Fibroblast of skin of left biceps (primary cell): ENCODE measurements at places on chromosomes 16 and 17.

- no peak for DNase-seq
Measured at GRCh38 chr17:55233840-55234239, 30.9 kb upstream of the HLF start.

GRCh38 chr16:2587891-2588565 lies 50.2 kb downstream of the PDPK1 start:
- no peak for DNase-seq

DNA sequence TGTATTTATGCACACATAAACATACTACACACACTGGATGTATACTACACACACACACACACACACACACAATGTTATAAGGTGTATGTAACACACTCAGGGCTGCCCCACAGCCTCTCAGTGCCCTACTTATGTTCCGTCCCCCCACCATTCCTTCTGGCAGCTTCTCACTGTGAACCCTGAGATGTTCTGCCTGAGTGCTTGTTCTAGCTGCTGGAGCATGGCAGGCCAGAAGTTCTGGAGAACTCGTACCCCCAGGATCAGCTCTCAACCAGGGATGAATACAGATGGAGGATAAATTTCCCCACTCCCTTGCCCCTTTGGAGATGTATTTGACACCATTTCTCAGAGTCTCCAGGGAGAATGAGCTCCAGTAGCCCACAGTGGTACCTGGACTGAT lies 76.4 kb downstream of the CDH13 start:
- no peak for DNase-seq

- DNase-seq: peak; percentile 100
Measured at GRCh38 chr17:75779250-75779986, 5.2 kb upstream of the UNK start.

DNA sequence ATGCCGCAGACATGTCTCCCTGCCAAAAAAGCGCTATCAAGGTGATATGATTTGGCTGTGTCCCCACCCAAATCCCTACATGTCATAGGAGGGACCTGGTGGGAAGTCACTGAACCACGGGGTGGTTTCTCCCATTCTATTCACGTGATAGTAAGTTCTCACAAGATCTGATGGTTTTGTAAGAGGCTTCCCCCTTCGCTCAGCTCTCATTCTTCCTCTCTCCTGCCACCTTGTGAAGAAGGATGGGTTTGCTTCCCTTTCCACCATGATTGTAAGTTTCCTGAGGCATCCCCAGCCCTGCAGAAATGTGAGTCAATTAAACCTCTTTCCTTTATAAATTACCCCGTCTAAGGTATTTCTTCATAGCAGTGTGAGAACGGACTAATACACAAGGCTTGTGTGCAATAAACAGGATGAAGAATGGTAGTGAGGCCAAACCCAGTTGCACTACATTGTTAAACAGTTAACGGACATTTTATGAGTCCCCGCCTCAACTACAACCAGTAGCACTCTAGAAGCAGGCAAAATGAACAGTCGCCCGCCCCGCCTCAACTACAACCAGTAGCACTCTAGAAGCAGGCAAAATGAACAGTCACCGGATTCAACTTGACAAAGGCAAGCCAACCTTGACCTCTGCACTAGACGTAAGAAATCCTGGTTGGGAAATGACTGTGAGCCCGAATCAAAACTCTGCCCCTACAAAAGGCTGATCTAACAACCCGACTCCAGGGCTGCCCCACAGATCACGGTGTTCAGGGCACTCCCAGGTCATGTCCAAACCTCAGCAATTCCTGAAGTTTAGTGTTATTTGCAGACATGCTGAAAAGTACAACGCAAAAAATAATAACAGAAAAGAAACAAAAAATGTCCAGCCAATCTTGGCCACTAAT lies 26.3 kb downstream of the VPS53 start:
- DNase-seq: no peak

- DNase-seq: no peak
Measured at GRCh38 chr17:45050481-45051059, 862 bp downstream of the DCAKD start.

DNA sequence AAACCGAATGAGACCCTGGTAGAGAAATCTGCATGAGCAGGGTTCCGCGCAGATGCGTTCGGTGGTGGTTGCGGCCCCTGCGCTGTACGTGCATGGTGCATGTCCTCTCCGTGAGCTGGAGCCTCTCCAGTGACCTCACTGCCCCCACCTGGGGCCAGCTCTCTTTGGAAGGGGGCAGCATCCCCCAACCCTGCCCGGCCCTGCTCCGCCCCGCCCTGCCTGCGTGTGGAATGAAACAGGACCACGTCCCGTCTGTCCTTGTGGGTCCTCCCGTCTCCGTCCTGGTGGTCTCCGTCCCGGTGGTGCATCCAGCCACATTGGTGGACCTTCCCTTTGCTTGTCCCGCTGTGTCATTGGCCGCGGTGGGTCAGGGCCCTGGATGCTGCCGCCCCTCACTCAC lies 84.9 kb downstream of the AMFR start:
- DNase-seq: no peak

DNA sequence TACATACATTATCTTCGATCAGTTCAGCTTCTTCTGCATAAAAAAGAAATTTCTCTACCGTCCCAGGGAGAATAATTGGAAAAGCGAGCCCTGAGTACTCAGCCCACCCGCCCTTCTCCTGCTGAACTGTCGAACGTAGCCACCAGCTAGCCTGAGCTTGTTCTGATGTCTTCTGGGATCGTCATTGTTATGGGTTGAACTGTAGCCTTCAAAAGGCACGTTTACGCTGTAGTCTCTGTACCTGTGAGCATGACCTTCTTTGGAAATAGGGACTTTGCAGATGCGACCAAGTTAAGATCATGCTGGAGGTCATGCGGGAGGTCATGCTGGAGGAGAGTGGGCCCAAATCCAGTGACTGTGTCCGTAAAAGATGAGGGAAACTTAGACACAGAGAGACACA lies 86.2 kb downstream of the CMIP start:
- no peak for DNase-seq

GRCh38 chr16:56450275-56450985 lies 702 bp downstream of the NUDT21 start:
- DNase-seq: no peak

- no peak for DNase-seq
Measured at GRCh38 chr16:3999479-4000325, 116.5 kb downstream of the ADCY9 start.

- no peak for DNase-seq
Measured at GRCh38 chr16:84071121-84071520, 28.5 kb upstream of the SLC38A8 start.

DNA sequence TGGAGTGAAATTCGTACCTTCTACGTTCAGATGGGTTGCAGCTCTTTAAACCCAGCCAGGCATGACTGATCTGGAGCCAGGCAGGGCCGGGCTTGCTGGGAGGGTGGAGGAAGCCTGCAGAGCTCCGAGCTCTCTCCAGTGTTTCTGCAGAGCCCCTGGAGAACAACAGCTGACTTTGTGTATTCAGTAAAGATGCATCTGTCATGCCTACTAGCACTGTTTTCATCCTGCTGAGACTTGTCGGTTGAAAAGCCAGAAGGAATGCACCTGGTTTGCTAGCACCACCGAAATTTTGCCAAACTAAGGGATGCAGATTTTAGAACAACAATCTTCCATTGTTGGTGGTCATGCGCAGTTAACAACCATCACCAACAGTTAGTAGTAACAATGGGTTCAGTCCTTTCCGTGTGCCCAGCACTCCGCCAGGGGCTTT lies 22.4 kb upstream of the SCNN1B start:
- DNase-seq: no peak

DNA sequence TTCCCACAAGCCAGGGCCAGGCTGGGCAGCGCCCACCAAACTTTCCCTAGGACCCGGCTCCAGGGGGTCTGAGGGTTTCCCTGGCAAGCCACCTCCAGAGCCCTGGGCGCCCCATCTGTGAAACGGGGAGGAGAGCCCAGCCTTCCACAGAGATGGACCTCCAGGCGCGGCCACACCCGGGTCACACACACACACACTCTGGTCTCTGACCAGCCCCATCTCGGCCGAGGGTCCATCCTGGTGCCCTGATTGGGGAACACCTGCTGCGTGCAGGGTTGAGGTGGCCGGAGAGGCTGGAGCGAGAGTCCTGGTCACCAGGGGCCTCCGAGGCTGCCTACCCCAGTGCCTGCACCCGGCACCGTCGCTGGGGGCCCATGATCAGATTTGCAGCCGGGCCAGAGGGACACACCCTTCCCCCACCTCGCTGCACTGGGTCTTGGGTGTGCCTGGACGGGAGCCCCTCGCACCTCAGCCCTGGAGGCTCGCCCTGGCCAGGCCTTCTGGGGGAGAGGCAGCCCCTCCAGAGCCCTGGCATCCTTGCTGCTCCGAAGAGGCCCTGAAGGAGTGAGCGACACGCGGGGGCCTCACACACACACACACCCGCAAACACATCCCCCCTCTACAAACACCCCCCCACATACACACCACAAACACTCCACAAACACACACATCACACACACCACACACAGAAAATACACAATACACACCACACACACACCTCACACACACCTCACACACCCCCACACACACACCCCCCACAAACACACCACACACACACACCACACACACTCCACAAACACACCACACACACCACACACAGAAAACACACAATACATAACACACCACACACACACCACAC lies 29.7 kb downstream of the SLC25A10 start:
- no peak for DNase-seq

DNA sequence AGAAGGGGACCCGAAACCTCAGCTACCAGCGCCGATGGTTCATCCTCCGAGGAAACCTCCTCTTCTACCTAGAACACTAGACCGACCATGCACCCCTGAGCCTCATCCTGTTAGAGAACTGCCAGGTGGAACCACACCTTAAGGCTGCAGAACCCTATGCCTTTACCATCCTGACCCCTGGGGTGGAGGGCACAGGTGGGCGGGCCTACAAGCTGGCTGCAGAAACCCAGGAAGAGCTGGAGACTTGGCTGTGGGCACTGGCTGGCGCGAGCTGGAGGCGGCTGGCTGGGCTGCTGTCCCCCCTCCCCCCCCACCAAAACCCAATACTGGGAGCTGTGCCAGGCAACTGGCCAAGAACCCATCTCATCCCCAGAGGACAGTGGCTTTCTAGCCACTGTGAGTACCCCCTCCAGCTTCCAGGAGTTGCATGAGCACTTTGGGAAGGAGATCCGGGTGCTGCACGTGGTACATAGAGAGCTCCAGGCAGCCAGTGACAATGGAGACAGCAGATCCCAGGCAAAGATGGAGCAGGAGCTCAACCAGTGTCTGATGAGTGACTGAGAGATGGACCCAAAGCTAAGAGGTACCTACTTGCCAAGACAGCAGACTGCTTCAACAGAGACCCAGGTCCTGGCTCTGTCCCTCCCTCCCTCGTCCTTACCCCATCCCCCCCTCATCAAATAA lies 1.4 kb upstream of the CD2BP2 start:
- no peak for DNase-seq

DNA sequence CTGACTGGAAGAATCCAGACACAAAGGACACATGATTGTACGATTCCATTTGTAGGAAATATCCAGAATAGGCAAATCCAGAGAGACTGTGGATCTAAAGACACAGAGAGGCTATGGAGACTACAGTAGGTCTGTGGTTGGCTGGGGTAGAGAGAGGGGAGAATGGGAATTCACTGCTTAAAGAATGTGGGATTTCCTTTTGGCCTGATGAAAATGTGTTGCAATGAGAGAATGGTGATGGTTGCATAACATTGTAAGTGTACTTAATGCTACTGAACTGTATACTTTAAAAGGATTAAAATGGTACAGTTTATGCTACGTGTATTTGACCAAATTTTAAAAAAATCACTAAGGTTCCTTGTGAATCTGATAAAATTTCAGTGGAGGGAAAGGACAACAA lies 62.1 kb downstream of the GPRC5B start:
- no peak for DNase-seq

DNA sequence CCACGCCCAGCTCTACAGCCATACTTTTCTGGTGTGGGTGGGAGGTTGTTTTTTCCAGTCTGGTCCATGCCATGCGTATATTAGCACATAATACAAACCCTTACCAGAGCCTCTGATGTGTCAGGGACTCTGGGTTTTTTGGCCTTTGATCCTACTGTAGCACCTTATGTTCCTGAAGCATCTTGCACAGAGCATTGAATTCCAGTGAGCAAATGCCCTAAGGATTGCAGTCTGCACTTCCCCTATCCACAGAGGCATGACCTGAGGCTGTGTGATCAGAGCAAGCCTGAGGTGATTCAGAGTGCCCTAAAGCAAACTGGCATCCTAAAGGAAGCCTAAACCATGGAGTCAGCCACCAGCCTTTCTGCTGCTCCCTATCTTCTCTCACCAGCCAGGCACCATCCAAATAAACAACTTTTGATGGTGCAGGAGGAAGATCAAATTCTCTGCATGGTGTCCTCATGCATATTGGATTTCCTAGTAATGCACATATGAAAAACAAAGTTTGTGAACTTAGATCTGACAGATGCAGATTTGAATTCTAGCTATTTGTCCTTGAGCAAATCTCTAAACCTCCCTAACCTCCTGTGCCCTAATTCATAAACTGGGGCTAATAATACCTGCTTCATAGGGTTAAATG lies 41.2 kb upstream of the HAS3 start:
- no peak for DNase-seq

- DNase-seq: peak; percentile 61
Measured at GRCh38 chr17:65742403-65743307, 181.2 kb upstream of the AXIN2 start.

DNA sequence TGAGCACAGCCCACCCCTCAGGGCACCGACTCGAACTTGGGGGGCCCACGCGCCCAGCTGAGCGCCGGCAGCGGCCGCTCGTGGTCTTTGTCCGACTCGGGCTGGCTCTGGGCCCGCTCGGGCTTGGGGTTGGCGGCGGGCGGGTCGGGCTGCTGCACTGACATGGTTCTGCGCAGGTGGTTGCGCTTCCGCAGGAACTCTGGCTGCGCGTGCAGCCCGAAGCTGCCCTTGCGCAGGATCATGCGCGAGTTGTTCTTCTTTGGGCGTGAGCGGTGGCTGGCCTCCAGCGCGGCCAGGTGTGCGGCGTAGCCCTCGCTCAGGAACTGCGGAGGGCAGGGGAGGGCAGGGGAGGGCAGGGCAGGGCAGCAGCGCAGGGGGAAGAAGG lies 11.1 kb downstream of the PIMREG start:
- no peak for DNase-seq

- no peak for DNase-seq
Measured at GRCh38 chr17:82813299-82814051, 26.3 kb downstream of the ZNF750 start.

GRCh38 chr17:14341866-14342265 lies 41.0 kb downstream of the HS3ST3B1 start:
- no peak for DNase-seq

DNA sequence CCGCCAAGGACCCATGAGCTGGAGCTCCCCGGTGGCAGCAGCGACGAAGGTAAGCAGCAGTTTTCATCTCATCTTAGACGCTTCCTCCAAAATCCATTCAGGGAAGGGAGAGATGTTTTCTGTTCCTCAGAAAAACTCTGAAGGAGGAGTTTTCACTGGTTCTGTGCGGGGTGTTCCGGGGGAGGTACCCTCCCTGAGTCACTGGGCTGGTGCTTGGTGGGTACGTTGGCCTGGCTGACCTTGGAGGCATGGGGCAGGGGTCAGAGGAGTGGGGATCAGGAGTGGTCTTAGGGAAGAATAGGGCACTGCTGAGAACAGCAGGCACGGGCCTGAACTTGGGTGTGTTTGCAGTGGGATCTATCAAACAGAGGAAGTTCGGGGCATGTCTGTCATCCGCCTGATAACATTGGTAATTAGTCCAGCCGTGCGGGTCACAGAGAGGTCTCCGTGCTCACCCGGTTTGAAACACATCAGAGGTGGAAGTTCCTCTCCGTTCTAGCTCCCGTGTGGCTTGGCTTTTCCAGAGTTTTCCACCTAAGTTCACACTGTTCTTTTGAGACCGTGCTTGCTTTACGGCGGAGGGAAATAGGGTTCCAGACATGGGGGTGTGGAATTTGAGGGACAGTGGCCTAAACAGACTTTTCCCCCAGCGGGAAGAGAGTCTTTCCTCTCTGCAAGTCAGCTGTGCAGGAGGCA lies 59.6 kb upstream of the CIBAR2 start:
- DNase-seq: no peak
